HuH-7.5 (cell line): ENCODE measurements at places on chromosomes 5 and 9.
A peak's percentile ranks its signal among the peaks of the same experiment; 100 is the strongest.

- DNase-seq: no peak
Measured at GRCh38 chr9:117121316-117121715, 293.5 kb downstream of the ASTN2 start.

GRCh38 chr5:132655821-132656773 lies 1.9 kb upstream of the IL13 start:
- no peak for DNase-seq

DNA sequence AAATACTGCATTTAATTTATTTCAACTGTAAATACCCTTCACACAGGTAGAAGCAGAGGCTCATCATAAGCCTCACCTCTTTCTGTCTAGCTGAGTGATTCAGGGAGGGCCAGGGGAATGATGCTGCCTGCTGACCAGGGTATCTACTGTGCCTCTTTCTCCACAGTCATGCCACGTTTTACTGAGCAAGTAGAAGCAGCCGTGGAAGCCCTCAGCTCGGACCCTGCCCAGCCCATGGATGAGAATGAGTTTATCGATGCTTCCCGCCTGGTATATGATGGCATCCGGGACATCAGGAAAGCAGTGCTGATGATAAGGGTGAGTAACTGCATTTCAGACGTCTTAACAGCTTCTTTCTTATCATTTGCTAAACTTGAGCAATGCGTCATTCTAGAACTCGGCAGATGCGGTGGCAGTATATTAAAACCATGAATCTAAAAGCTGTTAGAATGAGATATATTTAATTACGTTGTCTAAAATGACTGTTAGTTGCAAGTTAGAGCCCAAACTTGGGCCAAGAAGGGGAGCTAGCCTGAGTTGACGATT lies 50.0 kb upstream of the LRRTM2 start:
- no peak for DNase-seq

DNA sequence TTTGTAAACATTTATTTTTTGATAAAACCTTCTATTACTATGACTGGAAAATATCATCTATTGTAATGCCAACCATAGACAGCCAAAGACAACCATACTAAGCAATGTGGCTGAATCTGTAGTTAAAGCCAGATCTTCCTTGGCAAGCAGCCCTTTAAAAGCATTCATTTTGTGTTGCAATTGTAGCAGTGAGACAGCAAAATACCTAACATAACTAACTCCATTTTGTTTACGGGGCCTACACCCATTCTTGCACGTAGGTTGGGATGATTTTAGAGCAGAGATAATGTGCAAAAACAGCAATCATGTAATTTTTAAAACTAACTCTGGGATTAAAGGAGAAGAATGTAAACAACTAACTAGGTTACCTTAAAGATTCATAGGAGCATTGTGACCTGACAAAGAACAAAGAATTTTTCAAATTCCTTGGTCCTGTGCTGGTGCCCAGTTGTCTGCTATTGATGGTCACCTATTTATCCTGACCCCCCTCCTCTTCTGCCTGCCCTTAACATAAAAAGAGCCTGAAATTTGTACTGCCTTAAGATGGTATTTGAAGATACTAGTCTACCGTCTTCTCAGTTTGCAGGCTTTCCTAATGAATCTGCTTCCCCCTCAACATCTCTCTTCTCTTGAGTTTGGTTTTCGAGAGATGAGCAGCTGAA lies 10.6 kb downstream of the IFNA1 start:
- DNase-seq: no peak

GRCh38 chr5:174292348-174292747 lies 246.8 kb downstream of the NSG2 start:
- no peak for DNase-seq

DNA sequence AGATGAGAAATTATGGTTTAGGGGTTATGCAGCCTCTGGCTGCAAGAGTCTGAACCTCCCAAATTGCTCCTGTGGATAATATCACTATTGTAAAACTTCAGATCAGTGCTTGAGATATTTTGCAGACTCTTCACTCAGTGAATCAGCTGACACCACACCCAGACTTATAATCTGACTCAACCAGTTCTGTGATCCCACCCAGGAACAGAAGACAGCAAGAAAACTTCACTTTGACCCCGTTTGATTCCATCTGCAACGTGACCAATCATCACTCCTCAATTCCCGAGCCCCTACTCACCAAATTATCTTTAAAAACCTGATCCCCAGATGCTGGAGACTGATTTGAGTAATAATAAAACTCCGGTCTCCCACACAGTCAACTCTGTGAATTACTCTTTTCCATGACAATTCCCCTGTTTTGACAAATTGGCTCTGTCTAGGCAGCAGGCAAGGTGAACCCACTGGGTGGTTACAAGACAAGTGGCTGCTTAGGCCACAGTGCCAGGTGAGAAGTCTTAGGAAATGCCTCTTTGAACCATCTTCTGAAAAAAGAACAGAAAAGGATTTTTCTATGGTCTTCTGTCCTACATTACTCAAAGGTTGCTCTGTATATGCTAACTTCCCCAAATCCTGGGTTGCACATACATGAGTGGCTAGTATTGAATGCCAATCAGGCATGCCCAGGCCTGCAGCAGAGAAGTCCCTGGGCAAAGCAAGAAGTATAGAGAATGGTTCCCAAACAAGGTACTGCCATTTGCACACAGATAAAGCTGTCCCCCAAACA lies 588.0 kb downstream of the PRELID2 start:
- DNase-seq: no peak

GRCh38 chr9:92058723-92059444 lies 56.3 kb downstream of the SPTLC1 start:
- no peak for DNase-seq

GRCh38 chr9:6920041-6920440 lies 162.3 kb downstream of the KDM4C start:
- no peak for DNase-seq

DNA sequence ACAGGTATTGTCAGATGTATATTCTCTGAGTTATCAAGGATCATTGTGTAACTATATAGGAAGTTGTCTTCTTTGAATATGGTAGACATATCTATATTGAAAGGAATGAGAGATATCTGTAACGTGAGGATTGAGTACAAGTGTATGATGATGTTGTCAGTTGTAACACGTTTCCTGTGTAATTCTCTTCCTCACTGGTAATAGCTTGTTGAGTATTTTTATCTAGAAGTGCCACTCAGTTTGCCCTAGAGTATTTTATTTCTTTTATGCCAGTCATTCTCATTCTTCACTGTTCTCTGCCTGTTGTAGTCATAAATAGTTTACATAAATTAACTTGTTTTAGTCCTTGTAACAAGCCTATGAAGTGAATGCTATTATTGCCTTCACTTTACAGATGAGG lies 172.1 kb downstream of the BAAT start:
- no peak for DNase-seq

DNA sequence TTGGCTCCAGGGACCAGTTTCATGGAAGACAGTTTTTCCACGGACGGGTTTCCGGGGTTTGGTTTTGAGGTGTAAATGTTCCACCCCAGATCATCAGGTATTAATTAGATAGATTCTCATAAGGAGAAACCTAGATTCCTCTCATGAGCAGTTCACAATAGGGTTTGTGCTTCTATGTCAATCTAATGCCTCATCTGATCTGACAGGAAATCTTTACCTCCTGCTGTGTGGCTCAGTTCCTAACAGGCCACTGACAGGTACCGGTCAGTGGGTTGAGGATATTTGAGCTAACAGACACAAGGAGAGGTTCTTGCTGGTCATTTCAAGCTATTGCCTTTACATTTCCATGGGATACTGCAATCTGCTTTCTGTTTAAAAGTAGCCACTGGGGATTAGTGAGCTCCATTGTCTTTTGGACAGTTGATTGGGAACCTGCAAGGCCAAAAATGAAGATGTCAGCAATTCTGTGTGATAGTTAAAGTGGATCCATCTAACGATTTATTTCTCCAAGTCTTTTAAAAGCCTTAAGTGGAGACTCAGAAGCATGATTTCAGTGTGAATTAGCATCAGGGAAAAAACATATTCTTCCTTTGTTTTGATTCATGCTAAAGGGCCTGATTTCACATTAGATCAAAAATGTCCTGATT lies 38.6 kb downstream of the MRPS30 start:
- DNase-seq: no peak

GRCh38 chr9:133074111-133074651 lies 12.4 kb downstream of the CEL start:
- DNase-seq: no peak

- DNase-seq: no peak
Measured at GRCh38 chr5:56761151-56761885, 54.0 kb upstream of the MAP3K1 start.

- no peak for DNase-seq
Measured at GRCh38 chr9:22817181-22817580, 370.6 kb downstream of the DMRTA1 start.

DNA sequence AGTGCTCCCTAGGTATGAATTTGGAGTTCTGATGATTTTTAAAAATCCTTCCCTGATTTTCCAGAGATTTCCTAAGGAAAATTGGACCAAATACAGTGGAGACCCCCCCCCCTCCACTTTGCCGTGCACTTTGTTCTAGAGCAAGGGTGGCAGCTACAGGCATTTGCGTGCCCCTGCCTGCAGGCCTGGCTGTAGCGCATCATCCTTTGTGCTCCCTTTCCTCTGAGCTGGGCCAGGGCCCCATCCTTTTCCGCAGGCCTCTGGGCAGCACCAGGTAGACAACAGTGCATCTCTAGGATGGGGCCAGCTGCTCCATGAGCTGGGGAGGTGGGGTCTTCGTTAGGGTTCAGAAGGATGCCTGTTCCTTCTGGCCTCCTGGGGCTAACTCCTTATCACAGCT lies 39.6 kb downstream of the TRIO start:
- no peak for DNase-seq

GRCh38 chr9:131677444-131678180 lies 62.3 kb downstream of the RAPGEF1 start:
- DNase-seq: no peak

GRCh38 chr5:119795768-119796167 lies 166.4 kb downstream of the FAM170A start:
- no peak for DNase-seq

- DNase-seq: no peak
Measured at GRCh38 chr5:39714036-39714698, 289.4 kb upstream of the DAB2 start.

GRCh38 chr5:116771466-116772151 lies 197.0 kb upstream of the SEMA6A start:
- no peak for DNase-seq

GRCh38 chr9:68431307-68431706 lies 74.9 kb downstream of the PGM5 start:
- no peak for DNase-seq

- DNase-seq: peak; percentile 40
Measured at GRCh38 chr9:100601216-100601615, 23.3 kb downstream of the CAVIN4 start.

DNA sequence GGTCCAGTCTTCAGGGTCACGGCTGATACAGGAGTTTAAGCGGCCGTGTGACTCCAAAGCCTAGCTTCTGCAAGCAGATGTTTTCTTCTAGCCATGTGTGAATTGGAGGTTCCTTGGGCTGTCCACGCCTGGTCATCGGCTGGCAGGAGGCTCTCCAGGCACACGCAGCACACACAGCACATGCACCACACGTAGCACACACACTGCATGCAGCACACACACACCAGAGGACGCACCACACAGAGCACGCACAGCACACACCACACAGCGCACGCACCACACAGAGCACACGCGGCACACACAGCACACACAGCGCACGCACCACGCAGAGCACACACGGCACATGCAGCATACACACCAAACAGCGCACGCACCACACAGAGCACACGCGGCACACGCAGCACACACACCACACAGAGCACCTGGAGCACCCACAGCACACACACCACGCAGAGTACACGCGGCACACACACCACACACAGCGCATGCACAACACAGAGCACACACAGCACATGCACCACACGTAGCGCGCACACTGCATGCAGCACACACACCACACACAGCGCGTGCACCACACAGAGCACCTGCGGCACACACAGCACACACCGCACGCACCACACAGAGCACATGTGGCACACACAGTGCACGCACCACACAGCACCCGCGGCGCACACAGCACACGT lies 234.3 kb downstream of the FANCC start:
- DNase-seq: no peak

DNA sequence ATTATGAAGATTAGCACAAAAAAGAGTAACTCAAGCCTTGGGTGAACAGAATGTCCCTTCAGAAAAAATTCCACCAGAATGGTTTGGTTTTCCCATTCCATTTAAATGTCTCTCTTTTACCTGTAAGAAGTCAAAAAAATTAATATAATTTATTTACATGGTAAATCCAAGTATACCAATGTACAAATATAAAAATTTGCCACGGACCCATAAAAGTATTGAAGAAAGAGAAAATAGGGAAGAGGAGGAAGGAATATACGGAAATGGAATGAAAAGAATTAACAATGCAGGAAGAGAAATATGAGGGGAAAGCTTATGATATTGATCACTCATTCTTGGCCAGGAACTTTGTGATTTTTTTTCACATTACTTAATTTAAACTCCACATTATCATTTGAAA lies at the start of gene OR13C9:
TSS of gene OR13C9 (minus strand) at position 101 of the 400 bp plus-strand sequence. CDS start at position 101, 0 bp downstream.
- DNase-seq: no peak

DNA sequence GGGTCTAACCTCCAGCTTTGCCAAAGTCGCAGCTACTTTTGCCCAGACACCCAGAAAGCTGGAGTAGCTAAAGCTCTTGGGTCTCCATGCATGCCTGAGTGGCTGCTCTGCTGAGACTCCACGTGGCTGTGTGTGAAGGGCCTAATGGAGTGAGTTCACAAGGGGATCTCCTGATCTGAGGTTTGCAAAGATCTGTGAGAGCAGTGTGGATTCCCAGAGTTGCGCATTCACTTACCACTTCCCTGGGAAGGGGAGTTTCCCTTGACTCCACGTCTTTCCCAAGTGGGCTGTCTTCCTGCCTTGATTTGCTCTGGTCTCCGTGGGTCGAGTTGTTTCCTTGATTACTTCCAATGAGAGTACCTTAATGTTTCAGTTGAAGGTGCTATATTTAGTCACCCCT lies 17.6 kb upstream of the CDKN2B start:
- no peak for DNase-seq

- DNase-seq: no peak
Measured at GRCh38 chr9:126298063-126298801, 28.4 kb upstream of the MVB12B start.

- no peak for DNase-seq
Measured at GRCh38 chr5:94420885-94421284, 197.5 kb downstream of the KIAA0825 start.

DNA sequence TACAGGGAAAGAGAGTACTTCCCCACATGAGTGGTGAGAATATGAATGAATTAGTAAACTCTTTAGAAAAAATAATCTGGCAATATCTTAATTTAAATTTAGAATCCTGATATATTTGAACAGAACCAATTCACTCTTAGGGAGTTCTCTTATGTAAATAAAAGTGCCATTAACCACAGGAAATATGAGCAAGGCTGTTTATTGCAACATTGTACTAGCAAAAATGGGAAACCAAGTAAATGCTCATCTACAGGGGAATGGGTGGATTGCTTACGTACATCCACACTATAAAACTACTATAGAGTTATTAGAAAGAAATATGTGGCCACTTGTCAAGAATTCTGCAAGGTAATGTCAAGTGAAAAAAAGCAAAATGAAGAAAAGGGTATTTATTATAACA lies 274.5 kb downstream of the TLE1 start:
- no peak for DNase-seq

- no peak for DNase-seq
Measured at GRCh38 chr9:4195285-4195684, 104.6 kb downstream of the GLIS3 start.
